Breast epithelium (tissue), 4 donors: ENCODE measurements at places on chromosomes 3 and 15. TPM values are rescaled to one million over a fixed set of nuclear protein-coding genes. Genes with fewer than 3 reads are reported as not detected.

GRCh38 chr3:194181612-194182529, 45.9 kb downstream of the HES1 start:
- H3K4me1 ChIP-seq = no peaks in the 10 kb centered on the region
- no peak overlapping the region for H3K27ac ChIP-seq
- no peaks in the 10 kb centered on the region for H3K27me3 ChIP-seq
- no peaks in the 10 kb centered on the region for H3K36me3 ChIP-seq
- no peak overlapping the region for H3K4me3 ChIP-seq

DNA sequence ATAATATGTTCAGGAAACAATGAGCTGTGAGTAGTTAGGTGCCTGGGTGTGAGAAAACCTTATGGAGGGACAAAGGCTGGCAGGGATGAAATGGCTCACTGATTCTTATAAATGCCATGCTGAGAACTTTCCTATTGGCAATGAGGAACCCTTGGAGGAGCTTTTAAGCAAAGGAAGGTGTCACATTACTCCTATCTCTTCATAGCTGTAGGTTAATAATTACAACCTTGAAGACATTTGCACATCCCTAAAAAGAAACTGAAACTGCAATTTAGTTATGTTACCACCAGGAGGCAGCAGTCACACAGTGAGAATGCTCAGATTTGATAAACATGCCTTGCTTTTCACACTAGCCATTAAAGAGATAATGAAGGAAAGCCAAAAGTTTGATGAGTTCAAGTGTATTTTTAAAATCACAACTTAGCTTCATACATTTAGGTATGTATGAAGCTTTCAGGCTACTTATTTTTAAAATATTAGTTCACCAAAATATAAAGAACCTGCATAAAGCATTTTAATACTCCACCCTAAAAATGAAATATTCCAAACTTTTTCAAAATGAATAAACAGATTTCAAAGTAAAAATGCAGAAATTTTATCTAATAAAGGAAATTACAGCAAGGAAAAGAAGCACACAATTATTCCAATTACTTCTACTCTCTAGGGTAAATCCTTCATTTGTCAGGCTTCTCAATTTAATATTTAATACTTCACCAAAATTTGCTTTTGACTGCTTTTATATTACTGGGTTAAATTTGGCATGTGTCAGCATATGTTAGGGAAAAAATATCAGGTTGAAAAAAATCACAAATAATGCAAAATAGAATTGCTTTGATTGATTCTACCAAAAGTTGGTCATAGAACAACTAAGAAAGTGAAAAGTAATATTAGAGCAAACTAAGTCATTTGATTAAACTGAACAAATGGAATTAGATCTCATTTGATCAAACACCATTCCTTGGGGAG, 136.9 kb upstream of the SLC2A2 start:
- H3K36me3 ChIP-seq = no peaks in the 10 kb centered on the region
- no peaks in the 10 kb centered on the region for H3K27me3 ChIP-seq
- no peak overlapping the region for H3K27ac ChIP-seq
- H3K4me3 ChIP-seq = no peak overlapping the region
- no peaks in the 10 kb centered on the region for H3K4me1 ChIP-seq

- no peak overlapping the region for H3K4me3 ChIP-seq
- DNase-seq = no peak
- no peaks in the 10 kb centered on the region for H3K27me3 ChIP-seq
- H3K4me1 ChIP-seq = no peaks in the 10 kb centered on the region
- no peaks in the 10 kb centered on the region for H3K36me3 ChIP-seq
- no peak overlapping the region for H3K27ac ChIP-seq
Measured at GRCh38 chr15:59873644-59874272, 130.4 kb upstream of the FOXB1 start.

DNA sequence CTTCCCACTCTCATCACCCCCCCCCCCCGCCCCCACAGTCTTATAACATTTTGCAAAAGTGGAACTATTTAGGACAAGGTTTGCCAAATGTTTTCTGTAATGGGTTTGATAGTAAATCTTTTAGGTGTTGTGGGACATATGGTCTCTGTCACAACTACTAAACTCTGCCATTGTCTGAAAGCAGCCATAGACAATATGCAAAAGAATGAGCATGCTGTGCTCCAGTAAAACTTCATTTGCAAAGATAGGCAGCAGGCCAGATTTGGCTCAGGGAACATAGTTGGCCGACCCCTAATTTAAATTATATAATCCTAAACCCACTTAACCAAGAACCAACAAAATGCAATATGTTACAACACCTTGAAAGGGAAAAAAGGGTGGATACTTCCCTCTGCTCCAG, 46.4 kb downstream of the TIPARP start:
- no peaks in the 10 kb centered on the region for H3K27me3 ChIP-seq
- H3K27ac ChIP-seq = no peak overlapping the region
- no peaks in the 10 kb centered on the region for H3K36me3 ChIP-seq
- H3K4me1 ChIP-seq = no peaks in the 10 kb centered on the region

- no peaks in the 10 kb centered on the region for H3K36me3 ChIP-seq
- no peaks in the 10 kb centered on the region for H3K27me3 ChIP-seq
- H3K4me3 ChIP-seq = no peak overlapping the region
- H3K27ac ChIP-seq = no peak overlapping the region
- no peaks in the 10 kb centered on the region for H3K4me1 ChIP-seq
Measured at GRCh38 chr3:154795582-154795981, 284.5 kb upstream of the MME start.

The NRG4 gene
- not detected for total RNA-seq

The CCDC66 gene
- 34.6 TPM for total RNA-seq

DNA sequence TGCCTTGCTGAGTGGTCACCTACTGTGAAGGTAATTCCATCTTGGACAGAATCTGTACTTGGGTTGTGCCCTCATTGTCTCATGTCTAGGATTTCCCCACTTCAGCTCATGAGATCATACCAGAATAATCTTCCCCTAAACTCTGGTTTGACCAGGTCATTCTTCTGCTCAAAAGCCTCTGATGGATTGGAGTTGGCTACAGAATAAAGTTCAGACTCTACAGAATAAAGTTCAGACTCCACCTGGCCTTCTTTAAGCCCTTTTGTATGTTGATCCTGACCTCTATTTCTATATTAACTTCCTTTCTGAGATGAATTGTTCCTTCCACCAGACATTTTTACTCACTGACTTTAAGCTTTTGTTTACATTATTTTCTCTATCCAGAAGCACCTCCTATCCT, 6.4 kb upstream of the GLCE start:
- no peak overlapping the region for H3K4me3 ChIP-seq
- no peaks in the 10 kb centered on the region for H3K27me3 ChIP-seq
- no peaks in the 10 kb centered on the region for H3K36me3 ChIP-seq
- no peaks in the 10 kb centered on the region for H3K4me1 ChIP-seq
- no peak for DNase-seq

The CYP1A2 gene
- not detected for total RNA-seq
